ENCODE measurements at places on chromosomes 1 and 21. TPM values are rescaled to one million over a fixed set of nuclear protein-coding genes. Genes with fewer than 3 reads are reported as not detected.

DNA sequence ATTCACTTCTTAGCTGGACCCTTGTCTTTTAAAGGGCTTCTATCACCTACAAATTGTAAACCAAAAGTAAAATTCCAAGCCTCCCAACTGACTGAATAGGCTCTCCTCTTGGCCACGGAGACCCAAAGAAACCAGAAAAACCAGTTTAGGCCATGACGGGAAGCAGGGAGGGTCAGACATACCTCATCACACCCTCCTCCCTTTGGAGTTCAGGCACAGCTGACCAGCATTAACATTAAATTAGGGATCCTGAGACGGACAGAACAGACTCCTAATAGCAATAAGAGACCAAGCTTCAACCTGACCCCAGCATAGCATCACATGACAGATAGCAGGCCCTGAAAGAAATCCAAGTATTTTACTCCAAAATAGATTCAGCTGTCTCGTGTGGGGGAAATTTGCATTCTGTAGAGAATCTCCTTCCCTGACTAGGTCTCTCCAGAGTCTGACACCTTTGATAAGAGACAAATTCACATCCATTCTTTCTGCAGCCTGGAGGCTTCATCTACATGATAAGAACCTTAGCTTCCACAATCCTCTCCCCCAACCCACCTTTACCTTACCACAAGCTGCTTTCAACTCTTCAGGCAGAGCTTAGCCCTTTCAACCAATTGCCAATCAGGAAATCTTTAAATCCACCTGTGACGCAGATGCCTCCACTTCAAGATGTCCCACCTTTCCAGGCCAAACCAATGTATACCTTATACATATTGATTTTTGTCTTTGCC, 177.1 kb upstream of the RAB4A start:
- ATAC-seq = peak; percentile 94

DNA sequence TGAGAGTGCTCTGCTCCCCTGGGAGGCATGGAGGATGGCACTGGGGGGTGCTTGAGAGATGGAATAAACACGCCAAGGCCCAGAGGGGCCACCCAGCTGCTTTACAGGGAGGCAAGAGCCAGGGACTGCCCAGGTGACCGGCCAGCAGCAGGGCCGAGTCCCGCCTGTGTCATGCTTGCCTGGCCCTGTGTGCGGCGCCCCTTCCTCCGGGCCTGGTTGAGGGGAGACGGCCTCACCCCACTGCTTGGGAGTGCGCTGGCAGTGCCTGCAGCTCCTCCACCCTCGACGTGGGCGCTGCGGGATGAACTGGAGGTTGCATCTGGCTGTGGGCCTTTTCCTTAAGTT, 33.1 kb upstream of the COL6A2 start:
- ATAC-seq = no peak

GRCh38 chr1:221234791-221235190, 355.5 kb downstream of the HLX start:
- no peak for ATAC-seq

DNA sequence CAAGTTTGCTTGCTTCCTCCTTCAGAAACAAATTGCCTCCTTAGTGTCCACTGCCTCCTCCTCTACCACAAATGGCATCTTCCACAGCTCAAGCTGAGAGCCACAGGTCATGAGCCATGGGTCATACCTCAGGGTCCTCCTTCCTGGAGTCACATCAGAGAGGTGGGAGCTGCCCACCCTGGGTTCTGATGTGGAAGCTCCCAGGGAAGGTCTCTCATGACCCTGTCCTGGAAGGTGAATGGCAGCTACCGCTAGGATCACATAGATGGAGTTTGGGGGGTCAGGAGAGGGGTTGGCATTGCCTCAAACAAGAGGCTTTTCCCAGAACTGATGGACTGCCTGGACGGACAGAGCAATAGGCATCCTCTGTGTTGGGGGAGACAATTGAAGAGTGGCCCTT, 321.4 kb downstream of the MATN1 start:
- ATAC-seq = no peak

GRCh38 chr1:205144751-205145150, 23.0 kb upstream of the RBBP5 start:
- ATAC-seq = no peak

The LRRC3 gene
- 0.72 TPM for total RNA-seq

DNA sequence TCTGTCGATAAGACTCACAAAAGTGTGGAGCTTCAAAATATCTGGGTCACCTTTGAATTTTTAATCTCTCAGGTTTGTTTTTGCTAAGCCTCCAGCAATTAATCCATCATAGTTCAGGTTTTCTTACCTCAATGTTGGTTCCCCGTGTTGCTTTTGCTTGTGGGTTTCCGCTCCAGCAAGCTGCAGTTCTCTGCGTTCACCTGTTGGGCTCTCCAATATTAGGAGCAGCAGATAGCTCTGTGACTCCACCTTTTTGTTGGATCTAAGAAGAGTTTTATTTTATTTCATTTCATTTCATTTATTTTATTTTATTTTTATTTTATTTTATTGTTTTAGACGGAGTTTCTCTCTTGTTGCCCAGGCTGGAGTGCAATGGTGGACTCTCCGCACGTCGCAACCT, 335.5 kb downstream of the COL11A1 start:
- no peak for ATAC-seq

DNA sequence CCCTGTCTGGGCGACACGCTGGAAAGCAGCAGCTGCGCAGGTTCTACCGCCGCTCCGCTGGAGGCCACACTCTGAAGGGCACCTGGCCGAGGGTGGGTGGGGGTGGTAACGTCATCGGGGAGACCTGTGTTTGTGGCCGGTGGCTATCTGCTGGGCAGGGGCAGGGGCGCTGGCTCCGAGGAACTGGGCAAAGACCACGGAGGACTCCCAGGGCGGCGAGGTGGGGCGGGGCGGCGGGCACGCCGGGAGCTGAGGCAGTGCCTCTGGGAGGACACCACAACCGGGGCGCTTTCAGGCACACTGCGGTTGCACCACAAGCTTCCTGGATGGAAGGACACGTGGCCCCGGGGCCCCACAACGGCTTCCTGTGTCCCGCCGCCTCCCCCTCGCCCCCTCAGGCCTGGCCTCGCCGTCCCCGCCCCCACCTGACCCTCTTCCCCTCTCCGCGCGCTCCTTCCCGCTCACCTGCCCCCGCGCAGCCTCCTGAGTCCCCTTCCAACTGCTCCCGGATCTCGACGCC, 3.3 kb upstream of the DENND2D start:
- peak; percentile 77 for ATAC-seq

DNA sequence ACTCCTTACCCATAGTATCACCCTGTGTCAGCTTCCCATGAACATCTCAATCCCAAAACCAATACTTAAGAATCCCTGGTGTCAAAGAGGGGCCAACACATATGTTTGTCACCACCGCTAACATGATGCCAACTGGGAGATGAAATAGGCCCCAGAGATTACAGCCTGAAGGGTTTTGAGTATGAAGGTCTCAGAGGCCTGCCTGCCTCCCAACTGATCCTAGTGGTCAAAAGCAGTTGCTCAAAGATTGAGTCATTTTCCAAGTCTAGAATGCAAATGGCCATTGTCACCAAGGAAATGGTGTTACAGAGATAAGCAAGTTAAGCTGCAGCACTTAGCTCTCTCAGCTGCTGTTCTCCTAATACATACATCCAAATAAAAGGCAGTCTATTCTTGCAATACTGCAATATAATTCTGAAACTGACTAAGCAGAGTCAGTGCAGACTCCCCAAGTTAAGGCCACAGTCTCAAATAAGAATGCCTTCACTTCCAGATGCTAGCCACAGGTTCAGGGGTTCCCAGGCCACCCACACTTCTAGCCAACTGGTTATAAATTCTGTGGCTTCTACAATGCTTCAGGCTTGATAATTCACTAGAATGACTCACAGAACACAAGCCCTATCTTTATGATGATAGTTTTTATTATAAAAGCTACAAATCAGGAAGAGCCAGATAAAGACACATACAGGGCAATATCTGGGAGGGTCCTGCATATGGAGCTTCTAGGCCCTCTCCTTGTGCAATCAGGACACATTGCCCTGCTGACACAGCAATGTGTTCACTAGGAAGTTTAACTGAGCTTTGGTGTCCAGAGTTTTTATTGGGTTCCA, 18.7 kb downstream of the DUSP10 start:
- no peak for ATAC-seq

DNA sequence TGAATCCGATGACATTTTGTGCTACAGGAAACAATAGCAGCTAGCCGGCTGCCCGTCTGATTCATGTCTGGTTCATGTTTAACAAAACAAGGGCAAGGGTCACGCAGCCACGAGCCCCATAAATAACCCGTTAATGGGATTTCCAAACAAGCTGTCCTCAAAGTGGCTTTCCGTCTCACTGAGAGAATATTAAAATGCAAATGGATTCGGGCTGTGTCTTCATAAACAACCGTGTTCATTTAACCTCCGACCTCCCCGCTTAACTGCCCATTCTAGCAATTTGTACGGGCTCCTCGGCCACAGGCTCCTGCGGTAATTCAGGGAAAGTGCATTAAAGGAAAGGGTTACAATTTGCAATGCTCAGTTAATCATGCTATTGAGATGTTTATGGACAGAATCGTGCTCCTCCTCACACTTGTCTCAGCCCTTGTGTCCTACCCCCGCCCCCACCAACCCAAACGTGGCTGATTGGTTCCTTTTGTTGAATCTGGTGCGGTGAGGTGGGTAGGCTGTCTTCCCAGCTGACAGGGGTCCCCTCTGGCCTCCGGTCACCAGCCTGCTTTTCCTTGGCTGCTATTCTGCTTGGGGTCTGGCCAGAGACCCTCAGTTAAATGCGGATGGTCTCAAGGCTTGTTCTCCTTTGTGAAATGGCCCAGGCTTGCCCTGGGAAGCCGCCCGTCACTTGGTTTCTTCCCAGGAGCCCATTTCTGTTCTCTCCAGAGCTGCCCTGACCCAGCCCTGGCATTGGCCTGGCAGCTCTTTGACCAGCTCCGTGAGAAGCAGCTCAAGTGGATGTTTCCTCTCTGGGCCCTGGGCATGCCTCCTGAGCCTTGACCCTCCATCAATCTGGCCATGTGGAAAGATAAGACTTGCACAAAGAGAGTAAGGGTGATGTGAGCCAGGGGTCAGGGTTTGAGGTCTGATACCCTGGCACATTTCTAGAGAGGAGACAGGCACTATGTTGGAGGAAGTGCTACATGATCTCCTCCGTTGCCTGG, 200.7 kb upstream of the POU3F1 start:
- ATAC-seq = no peak

DNA sequence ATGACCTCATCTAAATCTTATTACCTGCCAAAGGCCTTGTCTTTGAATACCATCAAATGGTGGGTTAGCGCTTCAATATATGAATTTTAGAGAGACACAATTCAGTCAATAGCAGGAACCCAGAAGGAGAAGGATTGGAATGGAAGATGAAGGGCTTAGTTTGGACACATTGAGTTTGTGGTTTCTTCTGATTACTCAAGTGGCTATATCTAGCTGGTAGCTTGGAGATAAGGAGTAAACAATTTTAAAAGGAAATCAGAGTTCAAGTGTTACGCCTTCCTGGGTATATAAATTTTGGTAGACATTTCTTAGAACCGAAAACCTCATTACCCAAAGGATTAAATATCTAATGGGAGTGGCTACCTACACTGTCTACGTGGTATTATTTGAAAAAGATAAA, 80.2 kb downstream of the RGS2 start:
- no peak for ATAC-seq

The ALG14 gene
- 4.6 TPM for total RNA-seq

The LYST gene
- 19.2 TPM for total RNA-seq

- no peak for ATAC-seq
These were observed 54.0 kb downstream of the COLGALT2 start for GRCh38 chr1:183983371-183984105.

The CLDN14 gene
- not detected for total RNA-seq

- no peak for ATAC-seq
These were observed 77.8 kb downstream of the ITPKB start for GRCh38 chr1:226661271-226661670.

DNA sequence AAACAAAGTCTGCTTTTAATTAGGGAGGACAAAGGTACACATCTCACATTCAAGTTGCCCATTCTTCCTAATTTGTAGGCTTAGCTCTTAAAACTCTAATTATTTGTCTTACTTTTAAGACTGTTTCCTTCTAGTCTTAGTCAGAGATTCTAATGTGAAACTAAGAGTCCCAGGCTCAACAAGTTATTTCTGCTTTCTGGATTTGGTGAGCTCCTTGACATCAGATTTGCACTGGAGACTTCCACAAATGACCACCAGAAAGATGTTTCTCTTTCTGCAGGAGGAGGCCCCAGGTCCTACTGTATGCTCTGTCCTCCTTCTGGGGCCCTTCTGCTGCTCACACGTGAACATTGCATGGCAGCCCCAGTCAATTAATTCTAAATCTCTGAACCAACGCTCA, 194.2 kb upstream of the JUN start:
- ATAC-seq = no peak

- no peak for ATAC-seq
These were observed 50.0 kb downstream of the CACHD1 start for GRCh38 chr1:64519901-64520300.

- no peak for ATAC-seq
These were observed 5.4 kb upstream of the NUAK2 start for GRCh38 chr1:205326812-205327466.

DNA sequence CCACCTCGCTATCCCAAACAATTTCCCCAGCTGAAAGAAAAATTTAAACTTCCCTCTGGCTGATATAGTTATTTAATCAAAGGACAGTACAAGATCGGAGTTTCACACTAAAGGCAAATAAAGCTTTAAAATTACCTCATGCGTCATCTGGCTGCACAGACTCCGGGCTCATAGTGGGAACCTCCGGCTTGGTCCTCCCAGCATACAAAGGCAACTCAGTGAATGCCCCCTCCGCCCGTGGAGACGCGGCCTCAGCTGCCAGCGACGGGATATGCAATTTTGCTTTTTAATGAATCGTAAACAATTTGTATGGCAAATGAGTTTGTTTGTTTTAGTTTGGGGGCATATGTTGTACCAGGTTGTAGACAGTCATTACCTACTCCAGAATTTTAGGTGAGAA, 214.6 kb upstream of the NFIA start:
- ATAC-seq = no peak

GRCh38 chr1:59204001-59204400, 92.9 kb upstream of the FGGY start:
- peak; percentile 38 for ATAC-seq

DNA sequence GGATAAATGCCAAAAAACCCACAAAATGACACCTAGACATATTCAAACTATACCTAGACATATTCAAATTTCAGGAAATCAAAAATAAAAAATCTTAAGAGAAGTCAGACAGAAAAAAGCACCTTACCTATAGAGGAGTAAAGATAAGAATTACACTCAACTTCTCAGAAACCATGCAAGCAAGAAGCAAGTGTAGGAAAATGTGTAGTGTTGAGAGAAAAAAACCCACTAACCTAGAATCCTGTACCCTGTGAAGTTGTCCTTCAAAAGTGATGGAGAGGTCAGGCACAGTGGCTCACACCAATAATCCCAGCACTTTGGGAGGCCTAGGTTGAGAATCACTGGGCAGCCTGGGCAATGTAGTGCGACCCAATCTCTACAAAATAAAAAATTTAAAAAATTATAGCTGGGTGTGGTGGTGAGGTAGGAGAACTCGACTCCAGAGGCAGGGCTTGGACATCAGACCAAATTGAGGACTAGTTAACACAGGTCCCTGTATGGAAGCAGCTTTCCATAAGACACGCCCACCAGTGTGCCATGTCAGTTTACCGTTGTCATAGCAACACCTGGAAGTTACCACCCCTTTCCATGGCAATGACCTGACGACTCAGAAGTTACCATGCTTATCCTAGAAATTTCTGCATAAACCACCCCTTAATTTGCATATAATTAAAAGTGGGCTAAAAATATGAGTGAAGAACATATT, 20.7 kb downstream of the PDIK1L start:
- ATAC-seq = no peak
